Activated CD8-positive, alpha-beta memory T cell treated with anti-CD3 and anti-CD28 coated beads for 1 hour (primary cell): ENCODE measurements at places on chromosomes 5 and 9.

- DNase-seq = no peak
These were observed 2.6 kb downstream of the CEMIP2 start for GRCh38 chr9:71765693-71766092.

- no peak for DNase-seq
These were observed 23.3 kb upstream of the ARSB start for GRCh38 chr5:79008362-79008761.

DNA sequence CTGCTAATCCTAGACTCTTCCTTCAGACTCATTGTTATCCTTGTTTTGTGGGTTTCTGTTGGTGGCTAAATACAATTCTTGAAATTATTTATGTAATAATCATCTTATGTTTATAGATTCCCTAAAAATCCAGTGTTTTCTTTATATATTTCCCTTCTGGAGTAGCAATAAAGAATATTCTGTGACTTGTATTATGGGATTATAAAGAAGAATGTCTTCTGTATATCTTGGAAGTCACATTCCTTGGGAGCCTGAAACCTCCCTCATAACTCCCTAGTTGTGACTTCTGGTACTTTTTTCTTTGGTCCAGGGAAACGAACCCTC is 356.1 kb downstream of the TMEM167A start:
- DNase-seq = no peak

DNA sequence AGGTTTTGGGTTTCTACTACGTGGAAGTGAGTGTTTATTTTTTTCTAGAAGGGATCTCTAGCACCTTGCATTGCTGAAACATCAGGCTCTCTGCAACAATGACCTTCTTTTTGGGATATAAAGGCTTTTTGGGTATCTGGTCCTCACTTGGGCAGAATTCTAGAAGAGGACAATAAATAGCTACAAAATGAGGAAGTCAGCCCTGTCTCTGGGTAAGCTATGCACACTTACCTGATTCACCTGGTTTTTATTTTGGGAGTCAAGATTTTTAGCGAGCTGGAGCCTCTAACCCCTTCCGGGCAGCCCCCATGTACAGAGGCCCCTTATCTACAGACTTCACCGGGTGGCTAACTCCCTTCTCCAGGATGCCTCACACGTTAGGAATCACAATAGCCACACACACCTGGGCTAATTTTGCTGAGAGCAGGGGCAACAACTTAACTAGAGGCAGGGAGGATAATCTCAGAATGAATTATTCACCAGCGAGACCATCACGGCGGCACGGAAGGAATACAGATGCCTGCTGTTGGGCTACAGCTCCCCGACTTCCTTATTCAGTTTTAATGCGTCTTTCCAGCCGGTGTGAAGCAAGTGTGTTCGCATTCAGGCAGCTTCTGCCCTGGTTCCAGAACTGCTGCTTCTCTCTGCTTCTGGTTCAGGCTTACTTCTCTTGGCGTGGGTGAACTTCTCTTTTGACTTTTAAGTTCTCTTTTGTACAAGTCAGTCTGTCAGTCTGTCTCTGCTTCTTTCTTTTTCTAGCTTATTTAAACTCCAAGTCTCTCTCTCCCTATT is 341.0 kb upstream of the PANK3 start:
- no peak for DNase-seq

DNA sequence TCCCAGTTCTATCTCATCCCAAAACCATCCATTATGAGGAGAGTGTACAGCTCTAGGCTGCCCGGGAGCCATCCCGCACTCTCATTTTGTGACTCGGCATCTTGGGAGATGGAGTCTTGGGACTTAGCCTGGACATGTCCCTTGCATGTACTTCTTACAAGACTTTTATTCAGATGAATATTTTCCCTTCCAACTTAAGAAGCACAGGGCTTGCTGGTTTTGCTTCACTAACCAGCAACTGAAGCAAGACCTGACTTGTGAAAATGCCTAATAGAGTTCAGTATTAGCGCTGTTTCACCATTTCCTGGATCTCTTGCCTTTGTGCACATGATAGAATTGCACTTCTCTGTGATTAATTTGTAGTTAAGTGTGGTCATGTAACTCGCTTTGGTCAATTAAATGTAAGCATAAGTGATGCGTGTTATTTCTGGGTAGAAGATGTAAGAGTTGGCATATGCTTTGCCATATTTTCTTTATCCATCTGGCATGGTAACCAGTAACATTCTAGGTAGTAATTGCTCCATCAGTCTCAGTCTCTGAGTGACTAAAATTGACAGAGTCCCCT is 55.8 kb downstream of the PDCD1LG2 start:
- no peak for DNase-seq

DNA sequence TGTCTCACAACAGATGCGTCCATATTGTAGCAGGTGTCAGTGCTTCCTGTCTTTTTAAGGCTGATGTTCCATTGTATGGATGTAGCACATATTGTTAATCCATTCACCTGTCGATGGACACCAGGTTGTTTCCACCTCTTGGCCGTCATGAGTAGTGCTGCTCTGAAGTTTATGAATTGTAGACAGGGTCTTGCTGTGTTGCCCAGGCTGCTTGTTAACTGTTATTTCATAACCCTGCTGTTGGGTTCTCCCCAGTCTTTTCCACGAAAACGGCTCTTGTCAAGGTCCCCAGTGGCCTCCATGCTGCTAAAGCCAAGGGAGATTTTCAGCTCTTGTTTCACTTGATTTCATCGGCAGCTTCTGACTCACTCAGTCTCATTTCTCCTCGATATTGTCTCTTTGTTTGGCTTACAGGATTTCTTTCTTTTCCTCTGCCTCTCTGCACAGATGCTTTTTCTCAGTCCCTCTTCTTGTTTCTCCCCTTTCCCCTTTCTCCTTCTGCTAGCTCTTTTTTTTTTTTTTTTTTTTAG is 12.1 kb upstream of the PSD2 start:
- no peak for DNase-seq

- no peak for DNase-seq
These were observed 93.6 kb downstream of the ATPSCKMT start for GRCh38 chr5:10155897-10156667.

- DNase-seq = no peak
These were observed 250.0 kb downstream of the NR3C1 start for GRCh38 chr5:143153332-143154119.

GRCh38 chr9:117927354-117927753 is 223.2 kb downstream of the TLR4 start:
- no peak for DNase-seq

GRCh38 chr9:20689833-20690232 is 5.8 kb downstream of the FOCAD start:
- no peak for DNase-seq

DNA sequence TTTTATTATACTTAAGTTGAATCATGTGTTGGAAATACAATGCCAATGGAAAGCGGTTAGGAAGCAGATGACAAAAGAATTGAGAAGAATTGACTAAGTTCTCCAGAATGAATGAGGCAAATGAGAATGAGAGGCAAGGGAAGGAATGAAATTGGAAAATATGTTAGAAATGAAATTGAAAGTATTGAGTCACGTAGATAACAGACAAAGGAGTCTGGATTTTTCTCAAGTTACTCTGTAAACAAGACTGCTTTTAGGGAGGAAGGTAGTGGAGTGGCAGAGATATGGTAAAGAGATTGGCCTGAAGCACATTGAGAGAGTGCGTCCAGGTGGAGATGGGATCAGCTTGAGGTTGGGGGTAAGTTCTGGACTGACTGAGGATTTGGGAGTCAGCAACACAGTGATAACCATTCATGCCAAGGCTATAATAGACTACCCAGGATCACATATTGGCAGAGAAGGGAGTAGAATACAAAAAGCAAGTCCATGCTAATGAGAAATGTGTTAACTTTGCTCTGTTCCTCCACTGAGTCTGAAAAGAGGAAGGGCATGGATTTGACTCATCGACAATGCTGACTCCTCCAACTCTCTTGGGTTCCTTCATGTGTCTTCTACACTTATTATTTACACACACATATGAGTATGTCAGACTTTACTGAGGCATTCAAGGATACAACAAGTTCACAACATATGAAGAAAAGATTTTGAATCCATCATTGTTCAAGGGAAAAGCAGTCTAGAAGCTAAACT is 814.2 kb upstream of the ZNF608 start:
- no peak for DNase-seq
